ENCODE measurements at places on chromosomes 5 and 9.

- no peak for DNase-seq
These were observed 28.3 kb upstream of the STOM start for GRCh38 chr9:121398374-121398773.

DNA sequence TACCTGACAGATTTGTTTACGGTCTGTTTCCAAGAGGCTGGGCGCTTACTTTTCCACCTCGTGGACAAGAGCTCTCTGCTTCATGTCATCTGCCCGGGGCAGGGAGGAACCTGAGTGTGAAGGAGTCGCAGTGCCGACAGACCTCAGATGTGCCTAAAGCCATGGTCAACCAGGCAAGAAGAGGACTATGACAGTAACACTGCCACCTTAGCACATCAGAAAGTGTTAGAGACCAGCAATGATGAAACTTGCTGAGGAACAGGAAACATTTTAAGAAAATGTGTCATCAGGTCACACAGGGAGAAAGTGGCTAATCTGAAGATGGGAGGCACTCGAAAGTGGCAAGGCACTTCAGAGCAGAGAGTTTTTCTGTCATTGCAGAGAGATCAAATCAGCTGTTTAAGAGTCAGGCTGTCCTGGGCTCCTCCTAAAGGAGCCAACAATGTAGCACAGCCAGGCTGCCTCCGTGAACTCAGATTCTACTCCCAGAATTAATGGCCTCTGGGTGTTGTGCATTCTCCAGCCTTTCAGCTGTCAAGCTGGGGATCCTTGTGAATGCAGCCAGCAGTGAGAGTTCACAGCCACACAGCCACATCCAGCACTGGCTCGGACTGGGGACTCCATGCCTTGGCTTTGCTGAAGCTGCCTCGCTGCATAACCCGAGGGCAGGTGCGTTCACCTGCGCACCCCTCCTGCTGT, 94.6 kb downstream of the RAPGEF1 start:
- DNase-seq = no peak

DNA sequence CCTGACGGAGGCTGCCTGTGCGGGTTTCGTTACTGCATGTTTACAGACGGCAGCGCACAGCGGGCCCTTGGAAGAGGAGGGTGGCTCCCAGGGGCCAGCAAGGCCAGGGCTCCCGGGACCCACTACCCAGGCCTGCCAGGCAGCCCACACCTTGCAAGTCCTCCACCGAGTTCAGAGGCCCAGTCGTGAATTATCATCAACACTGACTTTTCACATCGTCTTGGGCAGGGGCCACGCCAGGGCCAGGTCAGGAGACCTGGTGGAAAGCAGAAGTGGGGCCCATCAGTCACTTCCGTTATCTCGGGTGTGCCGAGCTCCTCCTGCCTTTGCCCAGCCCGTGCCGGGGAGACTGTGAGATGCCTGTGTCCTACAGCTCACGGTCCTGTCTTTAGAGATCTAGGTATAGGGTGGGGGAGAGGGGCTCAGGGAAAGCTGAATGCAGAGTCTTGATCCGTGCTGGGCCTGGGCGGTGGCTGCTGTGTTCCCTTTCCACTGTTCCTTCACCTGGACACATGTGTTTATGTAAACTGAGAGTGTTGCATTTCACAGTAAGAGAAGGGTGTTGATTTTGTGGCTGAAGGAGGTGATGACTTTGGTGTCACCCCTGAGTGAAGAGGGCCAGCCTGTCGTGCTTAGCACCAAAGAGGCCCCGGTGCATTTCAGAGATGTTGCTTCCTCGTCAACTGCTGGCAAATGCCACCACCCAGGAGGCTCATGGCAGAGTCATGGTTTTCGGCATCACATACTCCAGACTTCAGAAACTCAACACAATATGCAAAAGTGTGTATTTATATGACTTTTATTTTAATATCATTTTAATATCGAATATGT, 175.2 kb downstream of the GAPVD1 start:
- no peak for DNase-seq

DNA sequence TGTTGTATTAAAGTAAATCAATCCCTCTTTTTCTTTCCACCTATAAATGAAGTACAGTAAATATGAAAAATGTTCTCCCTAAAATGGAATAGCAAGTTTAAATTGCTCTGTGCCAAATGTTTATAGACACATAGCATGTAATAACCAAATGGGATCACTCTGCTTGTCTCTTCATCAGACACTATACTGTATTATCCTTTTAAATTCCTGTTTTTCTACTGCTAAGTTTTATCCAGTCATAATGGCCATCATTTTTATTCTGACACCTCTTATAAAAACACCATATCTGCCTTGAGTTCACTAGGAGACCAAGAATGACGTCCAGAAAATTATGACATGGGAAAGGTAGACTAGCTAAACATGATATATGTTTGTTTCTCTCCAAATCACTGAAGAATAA, 252.8 kb downstream of the CAAP1 start:
- no peak for DNase-seq

DNA sequence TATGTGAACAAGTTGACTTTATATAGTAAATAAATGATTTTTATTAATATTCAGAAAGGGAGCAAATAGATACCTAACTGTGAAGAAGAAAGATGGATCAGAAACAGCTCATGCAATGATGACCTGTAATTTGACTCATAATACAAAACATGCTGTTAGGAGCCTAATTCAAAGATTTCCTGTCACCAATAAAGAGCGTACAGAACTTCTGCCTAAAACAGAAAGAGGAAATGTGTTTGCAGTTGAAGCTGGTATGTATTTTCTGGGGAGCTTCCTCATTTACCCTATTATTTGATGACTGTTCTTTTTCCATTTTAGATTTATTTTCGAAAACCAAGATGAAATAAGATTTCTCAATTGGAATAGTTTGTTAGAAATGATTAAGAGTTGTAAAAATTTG, 11.4 kb downstream of the YTHDC2 start:
- no peak for DNase-seq

DNA sequence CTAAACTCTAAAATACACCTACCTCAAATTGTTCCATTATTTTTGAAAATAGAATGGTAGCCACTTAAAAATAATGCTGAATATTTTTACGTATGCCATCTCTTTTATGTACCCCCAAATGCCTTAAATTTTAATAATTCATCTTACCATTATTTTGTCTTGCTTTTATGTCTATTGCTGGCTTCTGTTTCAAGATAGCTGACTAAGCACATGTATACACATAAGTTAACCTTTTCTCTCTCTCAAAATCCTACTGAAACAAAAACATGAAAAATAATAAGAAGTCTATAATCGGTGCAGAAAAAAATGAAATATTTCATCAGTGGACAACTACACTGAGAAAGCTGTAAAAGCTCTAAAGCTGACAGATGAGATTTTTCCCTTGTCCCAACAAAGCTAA, 652.0 kb upstream of the ZNF608 start:
- no peak for DNase-seq

GRCh38 chr5:134561871-134562296, 36.4 kb downstream of the JADE2 start:
- no peak for DNase-seq

- no peak for DNase-seq
These were observed 116.4 kb upstream of the FST start for GRCh38 chr5:53364061-53364460.

DNA sequence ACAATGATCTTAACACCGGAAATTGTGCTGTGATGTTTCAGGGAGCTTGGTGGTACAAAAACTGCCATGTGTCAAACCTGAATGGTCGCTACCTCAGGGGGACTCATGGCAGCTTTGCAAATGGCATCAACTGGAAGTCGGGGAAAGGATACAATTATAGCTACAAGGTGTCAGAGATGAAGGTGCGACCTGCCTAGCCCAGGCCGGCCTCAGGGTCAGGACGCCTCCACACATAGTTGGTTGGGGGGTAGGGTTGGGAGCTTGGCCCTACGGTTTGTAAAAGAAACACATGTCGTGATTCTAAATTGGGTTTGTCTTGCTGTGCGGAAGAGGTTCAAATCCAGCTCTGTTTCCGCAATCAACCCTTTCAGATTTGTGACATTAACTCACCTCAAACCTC, 6.6 kb downstream of the FCN2 start:
- no peak for DNase-seq

DNA sequence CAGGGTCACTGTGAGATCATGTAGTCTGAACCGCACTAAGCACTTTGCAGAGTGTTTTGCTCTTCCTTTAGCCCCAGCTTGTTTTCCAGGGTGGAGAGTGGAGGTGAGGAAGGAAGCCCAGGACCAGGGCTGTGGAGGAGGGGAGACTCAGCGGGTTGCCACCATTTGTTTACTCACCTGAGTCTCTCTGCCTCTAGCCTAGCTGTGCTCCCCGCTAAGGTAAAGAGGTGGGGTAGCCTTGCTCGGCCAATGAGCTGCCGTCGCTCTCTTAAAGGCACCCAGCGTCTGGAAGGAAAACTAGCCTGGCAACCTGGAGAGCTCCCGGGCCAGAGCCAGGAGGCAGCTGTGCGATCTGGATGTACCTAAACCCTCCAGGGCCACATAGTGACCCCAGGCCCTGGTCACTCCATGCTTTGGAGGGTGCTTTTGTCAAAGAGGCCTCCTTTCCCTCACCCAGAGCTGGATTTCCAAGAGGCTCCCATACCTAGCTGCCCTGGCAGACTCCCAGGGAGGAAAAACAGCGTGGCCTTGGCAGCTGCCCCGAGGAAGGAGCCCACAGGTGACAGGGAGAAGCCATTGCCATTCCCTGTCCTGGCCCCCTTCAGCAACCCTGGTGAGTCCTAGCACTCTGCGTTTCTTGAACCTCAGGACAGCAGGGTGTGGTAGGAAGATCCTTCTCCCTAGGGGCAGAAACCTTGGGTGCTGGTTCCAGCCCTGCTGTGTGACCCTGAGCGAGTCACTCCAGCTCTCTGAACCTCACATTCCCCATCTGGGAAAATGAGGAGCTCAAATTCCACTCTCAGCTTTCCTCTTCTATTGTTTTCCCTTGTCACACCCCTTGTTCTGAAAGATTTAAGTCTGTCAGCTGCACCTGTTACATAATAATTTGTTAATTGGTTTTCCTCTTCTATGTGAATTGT, 42.4 kb upstream of the LARP1 start:
- DNase-seq = no peak

- DNase-seq = no peak
These were observed 157.3 kb downstream of the ADAMTS12 start for GRCh38 chr5:33734537-33734936.

DNA sequence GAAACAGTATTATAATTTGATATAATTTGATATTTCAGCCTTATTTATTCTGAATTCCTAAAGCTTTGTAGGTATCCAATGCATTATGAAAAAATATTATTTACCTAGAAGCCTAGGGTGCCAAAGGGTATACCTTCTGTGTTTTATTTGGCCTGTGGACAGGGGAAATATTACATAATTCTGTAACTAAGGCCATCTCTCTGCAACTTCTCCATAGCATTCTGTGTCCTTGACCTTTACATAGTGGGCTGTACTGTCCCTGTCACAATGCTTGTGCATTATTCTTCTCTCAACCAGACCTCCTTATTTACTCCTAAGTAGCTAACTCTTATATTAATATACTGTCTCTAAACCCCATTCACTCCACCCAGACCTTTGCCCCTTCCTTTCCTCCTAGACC, 57.0 kb upstream of the RANBP6 start:
- no peak for DNase-seq

DNA sequence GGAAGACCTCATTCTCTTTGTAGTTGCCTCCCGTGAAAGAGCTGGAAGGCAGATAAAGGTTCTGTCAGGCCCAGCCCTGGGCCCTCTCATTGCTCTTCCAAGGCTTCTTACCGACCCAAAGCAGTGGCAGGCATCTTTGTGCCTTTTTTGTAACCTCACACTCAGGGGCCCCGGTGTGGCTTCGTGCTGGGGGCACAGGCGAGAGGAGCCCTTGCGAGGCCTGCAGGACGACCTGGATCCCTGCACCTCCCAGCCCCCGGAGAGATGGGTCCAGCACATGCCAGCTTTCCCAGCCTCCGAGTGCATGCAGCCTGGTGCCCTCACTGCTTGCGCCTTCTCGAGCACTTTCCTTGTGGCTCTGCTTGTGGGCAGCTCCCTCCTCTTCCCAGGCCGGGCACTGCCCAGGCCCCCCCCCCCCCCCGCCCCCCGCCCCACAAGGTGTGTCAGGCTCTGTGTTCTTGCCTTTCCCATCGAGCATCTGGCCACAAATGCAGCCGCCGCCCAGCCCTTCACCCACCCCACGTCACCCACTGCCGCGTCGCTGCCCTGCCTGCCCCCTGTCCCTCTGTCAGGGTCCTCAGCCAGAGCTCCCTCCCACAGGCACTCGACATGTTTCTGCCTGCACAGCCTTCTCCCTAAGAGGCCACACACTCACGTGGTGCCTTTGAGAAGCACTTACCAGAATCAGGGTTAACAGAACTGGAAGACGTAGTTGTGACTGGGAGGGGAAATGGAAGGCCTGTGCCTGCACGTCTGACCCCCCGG, 63.7 kb upstream of the CACNA1B start:
- DNase-seq = no peak

GRCh38 chr5:96628406-96628805, 33.8 kb upstream of the CAST start:
- DNase-seq = no peak

DNA sequence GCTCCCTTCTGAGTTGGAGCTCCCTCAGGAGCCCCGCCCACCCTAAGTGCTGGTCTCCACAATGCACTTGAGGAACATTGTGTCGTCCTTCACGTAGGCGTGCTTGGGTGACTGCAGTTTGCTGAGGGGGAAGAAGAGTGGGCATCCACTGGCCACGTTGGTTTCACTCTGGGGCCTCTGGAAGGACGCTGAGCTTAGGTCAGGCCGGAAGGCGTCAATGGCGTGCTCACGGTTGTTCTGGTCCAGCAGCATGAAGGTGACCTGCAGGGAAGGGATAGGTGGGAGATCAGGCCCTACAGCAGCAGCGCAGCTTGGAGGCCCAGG, 21.7 kb downstream of the TRAF1 start:
- DNase-seq = no peak

DNA sequence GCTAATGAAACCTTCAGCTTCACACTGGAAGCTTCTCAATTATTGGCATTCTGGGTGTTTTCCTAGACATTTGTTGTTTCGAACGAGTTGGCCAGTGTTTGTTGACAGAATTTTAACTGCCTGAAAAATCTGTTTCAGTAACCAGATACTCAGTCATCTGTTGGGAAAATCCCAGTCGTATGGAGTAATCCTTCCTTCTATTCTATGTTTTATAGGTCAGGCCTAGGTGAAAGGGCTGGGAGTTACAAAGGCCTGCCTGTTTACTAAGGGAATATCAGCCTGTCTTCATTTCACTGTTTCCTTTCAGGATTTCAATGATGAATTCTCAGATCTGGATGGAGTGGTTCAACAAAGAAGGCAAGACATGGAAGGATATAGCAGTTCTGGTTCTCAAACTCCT, 59.9 kb downstream of the GRAMD2B start:
- DNase-seq = no peak
